Stimulated activated CD8-positive, alpha-beta memory T cell treated with anti-CD3 and anti-CD28 coated beads, Interleukin-4, amount 100 ng/mL, for 24 hours (primary cell): ENCODE measurements at places on chromosomes 6 and 20.

DNA sequence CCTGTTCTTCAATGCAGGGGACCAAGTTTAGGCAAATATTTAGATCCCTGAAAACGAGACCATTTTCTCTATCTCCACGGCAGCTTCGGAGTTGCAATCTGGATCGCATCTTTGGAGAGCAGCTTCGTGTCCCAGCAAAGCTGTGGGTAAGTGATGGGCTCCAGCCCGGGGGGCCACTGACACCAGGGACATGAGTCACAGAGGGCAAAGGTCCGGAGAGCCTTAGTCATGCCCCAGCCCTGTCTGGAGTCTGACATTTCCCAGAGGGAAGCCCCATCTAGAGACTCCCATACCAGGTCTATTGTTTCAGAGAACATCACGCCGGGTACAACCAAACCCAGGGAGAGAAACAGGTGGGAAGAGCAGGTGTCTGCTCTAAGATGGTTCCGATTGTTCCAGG, 95.9 kb downstream of the NFATC2 start:
- DNase-seq = no peak

DNA sequence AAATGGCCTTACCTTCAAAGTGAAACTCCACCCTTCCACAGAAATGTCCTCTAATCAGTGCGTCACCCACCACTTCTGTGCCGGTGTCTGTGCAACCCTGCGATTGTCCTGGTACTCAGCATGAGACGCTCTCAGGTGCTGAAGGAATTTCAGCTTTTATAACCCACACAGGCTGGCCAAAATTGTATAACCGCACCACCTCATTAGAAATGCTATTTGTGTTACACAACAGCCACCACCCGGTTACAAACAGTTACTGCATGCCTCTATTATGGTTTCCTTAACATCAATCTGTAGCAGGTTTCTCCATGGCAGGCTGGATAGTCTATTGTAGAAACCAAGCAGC, 51.5 kb downstream of the SLC23A2 start:
- DNase-seq = no peak

GRCh38 chr6:143234734-143235133, 174.0 kb downstream of the AIG1 start:
- DNase-seq = no peak

DNA sequence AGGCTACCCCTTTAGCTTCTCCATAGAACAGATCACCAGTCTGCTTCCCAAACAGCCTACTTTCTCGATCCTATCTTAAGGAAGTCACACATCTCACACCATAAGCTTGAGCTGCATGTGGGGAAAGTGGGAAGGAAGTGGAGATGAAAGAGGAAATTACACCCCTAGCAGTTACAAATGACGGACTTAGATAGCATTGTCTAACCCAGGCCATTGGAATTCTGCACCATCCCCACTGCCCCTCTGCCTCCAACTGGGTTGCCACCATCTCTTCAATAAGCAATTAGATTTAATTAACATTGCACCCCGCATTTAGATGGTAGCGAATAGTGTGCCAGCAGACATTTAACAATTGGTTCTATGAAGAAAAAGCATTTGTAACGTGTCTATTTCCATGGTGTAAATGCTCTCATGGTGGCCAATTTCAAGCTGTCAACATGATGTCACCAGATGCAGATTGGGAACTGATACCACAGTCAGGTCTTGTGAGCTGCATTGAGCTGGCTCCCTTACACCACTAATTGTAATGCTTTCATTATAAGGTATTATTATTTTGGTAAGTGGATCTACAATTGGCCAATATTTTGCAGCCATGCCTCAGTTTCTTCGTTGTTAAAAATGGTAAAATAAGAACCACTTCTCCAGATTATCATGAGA, 124.7 kb downstream of the CD24 start:
- no peak for DNase-seq

GRCh38 chr6:26421259-26422144, 18.8 kb upstream of the BTN3A3 start:
- DNase-seq = no peak

DNA sequence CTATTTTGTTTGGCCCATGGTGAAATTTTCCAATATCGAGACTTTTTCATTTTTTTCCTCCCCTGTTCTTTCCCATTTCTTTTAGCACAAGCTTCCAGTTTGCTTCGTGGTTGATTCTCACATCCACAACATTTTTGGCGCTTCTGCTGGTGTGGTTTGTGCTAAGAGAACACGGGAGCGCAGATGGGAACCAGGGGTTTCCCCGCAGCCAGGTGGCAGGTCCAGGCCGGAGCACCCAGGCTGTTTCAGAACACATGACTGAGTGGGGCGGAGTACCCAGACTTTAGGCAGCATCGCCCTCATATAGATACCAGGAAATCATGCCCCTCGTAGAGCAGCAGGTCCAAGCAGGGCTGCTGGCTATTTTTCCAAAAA, 58.0 kb downstream of the SYTL3 start:
- no peak for DNase-seq
